Activated T-helper 1 cell treated with anti-CD3 and anti-CD28 coated beads, Interleukin-2, amount 50 U/mL, for 16 hours (primary cell): ENCODE measurements at places on chromosomes 12 and 14.

- no peak for DNase-seq
These were observed 177.9 kb downstream of the KICS2 start for GRCh38 chr12:64044191-64044590.

- DNase-seq = no peak
These were observed 179.4 kb downstream of the ERC1 start for GRCh38 chr12:1170411-1170810.

- DNase-seq = no peak
These were observed 270.9 kb downstream of the CACNA1C start for GRCh38 chr12:2323532-2324255.

- DNase-seq = no peak
These were observed 43.2 kb downstream of the SLC5A8 start for GRCh38 chr12:101166866-101167265.

GRCh38 chr12:29149691-29150281 lies 708 bp downstream of the FAR2 start:
- DNase-seq = no peak

DNA sequence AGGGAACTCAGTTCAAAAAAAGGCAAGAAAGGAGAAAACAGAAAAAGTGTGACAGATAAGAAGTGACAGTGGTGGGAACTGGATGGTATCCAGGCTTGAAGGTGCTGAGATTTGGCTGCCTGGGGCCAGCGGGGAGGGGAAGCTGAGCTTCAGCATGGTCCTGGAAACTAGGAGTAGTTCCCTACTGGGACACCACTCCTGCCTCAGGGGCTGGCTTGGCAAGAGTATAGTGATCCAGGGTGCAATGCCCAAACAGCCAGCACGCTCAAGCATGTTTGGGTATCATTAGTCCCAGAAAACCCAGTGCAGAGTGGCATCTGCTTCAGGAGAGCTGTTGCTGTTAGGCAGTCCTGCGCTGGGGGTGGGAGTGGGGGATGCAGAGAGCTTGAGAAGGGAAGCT lies 49.5 kb upstream of the KTN1 start:
- DNase-seq = no peak

DNA sequence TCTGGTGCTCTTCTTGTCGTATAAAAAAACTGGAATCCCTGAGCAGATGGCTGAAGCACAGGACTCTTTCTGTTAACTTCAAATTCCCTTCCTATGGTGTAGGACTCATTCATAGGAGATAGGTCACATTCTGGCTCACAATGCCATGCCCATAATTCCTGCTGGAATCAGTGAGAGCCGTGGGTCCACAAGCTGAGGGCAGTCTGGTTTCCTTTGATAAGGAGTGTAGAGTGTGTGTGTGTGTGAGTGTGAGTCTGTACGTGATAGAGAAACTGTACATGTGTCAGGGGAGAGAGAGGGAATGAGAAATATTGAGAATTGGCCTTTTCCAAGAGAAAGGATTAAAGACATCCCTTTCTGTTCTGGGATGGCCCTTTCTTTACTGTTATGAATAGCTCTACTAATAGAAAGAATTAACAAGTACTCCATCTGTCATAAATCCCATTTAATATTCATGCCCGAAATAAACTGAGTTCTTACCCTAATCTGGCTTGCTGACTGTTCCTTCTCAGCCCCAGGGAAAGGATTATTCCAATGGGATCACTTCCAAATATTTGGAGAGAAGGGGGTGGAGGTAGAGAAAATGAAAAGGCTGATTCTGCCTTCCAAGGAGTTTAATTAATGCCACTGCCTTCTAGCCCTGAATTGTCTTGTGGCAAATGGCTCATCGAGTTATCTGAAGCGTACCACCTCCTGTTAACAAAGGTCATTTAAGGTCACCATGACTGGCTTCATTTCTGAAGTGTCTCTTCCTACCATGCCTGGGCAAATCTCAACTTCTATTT lies 79.0 kb downstream of the TMX1 start:
- no peak for DNase-seq

DNA sequence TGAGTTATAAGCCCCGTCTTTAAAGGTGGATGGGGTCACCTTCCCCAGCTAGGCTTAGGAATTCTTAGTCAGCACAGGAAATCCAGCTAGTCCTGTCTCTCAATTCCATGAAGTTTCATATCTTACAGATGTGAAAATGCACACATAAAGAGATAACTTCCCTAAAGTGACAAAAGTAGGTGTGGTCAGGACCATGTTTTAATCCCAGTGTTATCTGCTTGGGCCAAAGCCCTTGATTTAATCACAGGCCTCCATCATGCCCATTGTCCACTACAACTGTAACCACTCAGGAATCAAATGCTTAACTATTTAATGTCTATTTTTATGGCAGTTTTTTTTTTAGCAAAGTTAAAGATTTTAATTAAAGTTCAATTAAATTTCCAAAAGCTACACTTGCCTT lies 194.4 kb upstream of the BTG1 start:
- DNase-seq = no peak

- DNase-seq = no peak
These were observed at the start of gene LRRC43 for GRCh38 chr12:122182887-122183587. LRRC43 (plus strand) TSS chr12:122183123; CDS start chr12:122183145, 22 bp downstream.

DNA sequence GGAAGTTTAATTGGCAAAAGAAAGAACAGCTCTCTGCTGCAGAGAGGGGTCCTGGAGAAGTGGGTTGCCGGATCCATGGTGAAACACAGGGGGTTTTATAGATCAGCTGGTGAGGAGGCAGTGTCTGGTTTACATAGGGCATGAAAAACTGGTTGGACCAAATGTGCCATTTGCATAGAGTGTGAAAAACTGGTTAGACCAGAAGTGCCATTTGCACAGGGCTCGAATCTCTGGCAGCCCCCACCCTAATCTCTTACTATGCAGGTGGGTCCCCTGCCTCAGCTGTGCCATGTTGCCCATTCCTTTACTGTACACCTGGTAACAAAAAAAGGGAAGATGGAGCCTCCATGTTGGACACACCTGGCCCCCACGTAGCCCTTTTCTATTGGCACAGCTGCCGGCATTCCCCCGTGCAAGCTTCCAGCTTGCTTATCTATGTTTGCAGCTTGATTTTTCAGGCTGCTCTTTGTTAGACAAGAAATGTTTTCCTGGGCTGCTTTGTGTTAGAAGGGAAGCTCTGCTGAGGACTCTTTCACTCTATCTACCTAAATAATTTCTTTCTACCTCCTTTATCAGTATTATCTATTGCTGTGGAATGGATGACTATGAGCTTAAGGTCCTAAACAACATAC lies 61.1 kb upstream of the TMEM132D start:
- DNase-seq = no peak

DNA sequence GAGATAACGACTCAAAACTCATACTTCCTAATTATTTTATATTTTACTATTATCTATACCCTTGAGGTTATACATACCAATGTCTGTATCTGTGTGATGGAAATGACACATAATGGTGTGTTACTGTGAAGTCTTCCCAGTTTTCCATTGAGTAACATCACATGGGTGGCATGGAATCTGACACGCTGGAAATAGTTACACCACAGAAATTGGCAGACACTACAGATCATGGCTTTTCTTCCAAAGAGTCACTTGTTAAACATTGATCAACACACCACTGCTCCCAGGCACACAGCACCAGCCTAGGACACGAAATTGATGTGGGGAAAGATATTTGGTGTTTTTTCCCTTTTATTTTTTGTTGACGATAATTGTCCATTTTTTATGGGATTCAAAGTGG lies 33.0 kb upstream of the VWF start:
- no peak for DNase-seq

GRCh38 chr12:131093971-131094830 lies 140.5 kb downstream of the ADGRD1 start:
- no peak for DNase-seq

DNA sequence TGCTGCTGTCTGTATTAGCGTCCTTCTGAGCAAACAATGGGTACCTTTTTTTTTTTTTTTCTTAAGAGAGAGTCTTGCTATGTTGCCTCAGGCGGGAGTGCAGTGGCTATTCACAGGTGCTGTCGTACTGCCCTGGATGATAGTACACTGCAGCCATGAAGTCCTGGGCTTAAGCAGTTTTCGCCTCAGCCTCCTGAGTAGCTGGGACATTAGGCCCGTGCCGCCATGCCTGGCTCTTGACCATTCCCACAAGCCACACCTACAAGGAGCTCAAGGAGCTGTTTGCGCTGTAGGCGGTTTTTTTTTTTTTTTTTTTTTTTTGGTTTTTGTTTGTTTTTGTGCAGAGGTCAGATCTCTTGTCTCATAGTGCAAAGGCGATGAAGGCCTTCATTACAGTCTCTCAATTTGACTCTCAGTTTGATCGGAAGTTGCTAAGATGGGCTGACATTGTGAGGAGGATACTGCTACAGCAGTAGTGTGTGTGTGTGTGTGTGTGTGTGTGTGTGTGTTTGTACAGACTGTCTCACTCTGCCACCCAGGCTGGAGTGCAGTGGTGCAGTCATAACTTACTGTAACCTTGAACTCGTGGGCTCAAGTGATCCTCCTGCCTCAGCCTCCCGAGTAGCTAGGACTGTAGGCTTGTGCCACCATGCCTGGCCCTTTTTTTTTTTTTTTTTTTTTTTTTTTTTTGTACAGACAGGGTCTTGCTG lies 34.2 kb downstream of the TRAF3 start:
- no peak for DNase-seq

DNA sequence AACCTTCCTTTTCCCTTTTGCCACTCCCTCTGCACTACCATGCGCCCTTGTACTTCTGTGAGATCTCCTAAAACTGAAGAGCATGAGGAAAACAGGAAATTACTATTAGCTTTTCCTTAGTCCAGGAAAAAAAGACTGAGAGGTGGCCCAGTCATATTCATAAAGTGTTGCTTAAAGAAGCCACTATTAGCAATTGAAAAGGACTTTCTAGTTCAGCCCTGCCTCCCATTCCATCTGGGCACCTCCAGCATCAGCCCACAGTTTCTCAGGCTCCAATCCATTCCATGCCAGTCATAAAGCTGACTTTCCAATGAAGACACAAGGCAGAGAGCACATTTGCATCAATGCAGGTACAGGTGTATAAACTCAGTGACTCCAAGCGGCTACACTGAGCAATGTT lies 19.9 kb upstream of the AMIGO2 start:
- DNase-seq = no peak

DNA sequence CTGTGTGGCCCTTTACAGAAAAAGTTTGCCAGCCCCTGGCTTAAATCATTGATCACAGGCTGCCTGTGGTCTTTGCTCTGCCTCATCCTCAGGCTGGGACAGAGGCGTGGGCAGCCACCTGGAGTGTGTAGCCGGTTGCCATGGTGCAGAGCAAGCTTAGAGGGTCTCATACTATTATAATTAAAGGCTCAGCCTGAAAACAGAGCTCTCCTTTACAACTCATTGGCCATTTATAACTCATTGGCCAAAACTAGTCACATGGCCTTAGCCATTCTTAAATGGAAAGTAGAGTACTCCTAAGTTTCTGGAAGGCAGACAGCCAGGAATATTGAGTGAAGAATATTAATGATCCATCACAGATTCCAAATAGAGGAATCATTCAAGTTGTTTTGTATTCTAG lies 3.0 kb downstream of the HSP90B1 start:
- no peak for DNase-seq

DNA sequence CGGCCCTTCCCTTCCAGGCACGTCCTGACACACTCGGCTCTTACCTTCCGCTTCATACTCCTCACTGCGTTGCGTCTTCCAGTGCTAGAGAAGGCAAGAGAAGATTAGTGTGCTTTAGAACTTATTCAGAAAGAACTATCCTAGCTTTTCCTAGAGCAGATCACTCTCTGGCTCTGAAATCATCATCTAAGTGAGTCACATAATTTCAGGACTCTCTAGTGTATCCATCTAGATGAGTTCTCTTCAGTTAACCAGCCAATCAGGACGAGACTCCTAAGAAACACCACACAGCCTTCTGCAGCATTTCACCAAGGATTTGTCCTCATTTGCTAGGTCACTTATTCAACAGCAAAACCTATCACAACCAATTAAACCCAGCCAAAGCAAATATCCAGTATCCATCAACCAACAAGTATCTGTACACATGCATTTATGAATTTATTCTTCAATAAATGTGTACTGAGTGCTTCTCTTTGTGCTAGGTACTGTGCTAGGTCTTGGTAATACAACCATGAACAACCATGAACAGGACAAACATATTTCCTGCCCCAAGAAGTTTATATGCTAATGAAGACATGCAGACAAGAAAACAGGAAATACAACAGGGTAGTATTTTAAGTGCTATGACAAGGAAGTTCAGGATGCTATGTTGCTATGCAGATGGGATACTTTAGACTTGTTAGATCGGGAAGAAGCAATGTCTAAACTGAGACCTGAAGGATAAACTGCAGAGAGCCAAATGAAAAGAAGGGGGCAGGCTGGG lies 52.1 kb downstream of the NIN start:
- DNase-seq = no peak

GRCh38 chr14:99282261-99283050 lies 10.5 kb upstream of the BCL11B start:
- DNase-seq = no peak

DNA sequence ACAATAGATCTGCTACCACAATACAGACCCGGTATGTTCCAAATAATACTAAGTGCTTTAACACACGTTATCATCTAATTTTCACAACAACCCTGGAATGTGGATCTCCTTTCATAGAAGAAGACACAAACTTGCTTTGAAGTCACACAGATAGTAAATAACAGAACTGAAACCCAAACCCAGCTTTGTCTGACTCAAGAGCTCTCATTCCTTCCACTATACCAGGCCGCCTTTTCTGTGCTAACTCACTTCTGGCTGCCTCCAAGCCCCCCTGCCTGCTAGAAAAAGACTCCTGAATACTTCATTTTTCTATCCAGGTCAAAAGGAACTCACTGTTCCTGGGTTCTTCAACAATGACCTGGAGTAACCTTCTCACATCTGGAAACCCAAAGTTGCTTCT lies 37.8 kb downstream of the PRPF40B start:
- DNase-seq = no peak

DNA sequence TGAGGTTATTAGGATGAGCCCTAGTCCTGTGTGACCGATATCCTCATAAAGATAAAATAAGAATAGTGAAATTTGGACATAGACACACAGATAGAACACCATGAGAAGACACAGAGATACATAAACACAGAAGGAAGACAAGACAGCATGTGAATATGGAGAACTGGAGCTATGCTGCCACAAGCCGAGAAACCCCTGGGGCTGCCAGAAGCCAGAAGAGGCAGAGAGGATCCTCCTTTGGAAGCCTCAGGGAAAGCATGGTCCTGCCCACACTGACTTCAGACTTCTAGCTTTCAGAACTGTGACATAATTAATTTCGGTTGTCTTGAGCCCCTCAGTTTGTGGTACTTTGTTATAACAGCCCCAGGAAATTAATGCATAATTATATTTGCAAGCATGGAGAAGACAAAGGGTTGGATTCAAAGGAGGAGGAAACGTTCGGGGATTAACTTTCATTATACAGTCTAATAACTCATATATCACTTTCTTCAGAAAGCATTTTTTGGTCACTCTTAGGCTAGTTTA lies 1501.8 kb upstream of the FLRT2 start:
- no peak for DNase-seq

GRCh38 chr12:132558861-132559623 lies 51.3 kb downstream of the LRCOL1 start:
- DNase-seq = no peak

GRCh38 chr12:49953151-49953550 lies 2.6 kb downstream of the AQP2 start:
- no peak for DNase-seq

- no peak for DNase-seq
These were observed 215.6 kb upstream of the PPFIA2 start for GRCh38 chr12:81974762-81975161.
